Activated CD4-positive, CD25-positive, alpha-beta regulatory T cell treated with anti-CD3 and anti-CD28 coated beads, Interleukin-2, amount 50 U/mL, for 24 hours (primary cell): ENCODE measurements at places on chromosomes 13 and 19.
A peak's percentile ranks its signal among the peaks of the same experiment; 100 is the strongest.

DNA sequence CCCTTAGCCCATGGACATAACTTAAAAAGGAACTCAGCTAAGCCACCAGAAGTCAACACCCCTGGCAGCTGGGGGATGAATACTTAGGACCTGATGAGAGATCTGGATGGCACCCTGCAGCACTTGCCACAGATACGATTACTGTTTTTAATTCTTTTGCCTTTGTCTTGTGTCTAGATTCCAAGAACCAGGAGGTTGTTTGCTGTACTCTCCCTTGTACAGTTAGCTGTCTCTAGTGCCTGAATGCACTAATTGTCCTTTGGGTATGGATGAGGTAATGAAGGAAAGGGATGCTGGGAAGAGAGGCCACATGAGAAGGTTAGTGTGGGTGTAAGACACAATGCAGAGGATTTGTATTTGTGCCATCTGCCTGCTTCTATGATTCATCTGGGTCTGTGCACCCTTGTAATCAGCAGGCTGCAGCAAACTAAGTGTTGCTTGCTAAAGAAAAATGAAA, 385.8 kb downstream of the KCNRG start:
- no peak for ATAC-seq

GRCh38 chr19:13741893-13742292, 22.4 kb upstream of the MRI1 start:
- ATAC-seq: no peak

DNA sequence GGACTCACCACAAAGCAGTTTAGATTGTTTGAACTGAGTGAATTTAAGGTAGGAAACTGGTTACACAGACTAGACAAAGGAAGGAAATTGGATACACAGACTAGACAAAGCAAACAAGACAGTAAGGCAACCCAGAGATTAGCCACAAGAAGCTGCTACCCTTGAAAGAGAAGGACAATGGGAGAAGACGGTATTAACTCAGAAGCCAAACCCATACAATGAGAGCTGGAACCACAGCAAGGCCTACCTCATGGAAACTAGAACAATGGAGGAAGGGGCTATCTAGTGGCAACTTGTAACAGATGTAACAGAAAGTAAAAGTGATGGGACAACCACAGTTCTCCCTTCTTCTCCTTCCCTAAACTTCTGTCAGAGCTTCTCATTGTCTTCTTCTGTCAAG, 410.9 kb upstream of the SPRY2 start:
- no peak for ATAC-seq

DNA sequence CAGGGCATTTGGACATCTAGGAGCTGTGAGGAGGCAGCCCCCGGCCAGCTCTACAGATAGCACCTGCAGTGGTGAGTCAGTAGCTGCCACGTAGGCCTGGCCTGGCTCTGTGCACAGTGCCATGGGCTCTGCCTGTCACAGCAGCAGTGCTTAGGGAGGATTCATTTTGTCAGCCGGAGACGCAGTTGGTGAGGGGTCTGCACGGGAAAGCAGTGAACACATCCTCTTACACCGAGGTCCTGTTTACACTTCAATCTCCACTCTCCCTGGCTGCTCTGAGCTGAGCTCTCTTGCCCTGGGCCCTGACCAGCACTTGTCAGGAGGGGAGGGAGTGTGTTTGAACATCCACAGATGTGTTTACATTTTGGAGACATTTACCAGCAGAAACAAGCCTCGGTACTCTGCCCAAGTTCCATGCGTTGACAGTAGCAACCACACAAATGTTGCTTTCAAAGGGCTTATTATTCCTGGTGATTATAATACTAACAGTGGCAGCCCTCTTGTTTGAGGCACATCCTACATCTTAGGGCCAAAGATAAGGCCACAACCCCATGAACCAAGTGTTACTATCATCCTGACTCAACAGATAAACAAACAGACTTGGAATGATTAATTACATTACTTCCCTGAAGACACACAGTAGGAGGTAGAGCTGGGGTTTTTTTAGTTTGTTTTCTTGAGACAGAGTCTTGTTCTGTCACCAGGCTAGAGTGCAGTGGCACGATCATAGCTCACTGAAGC, 148.9 kb downstream of the USP12 start:
- ATAC-seq: peak; percentile 66

- ATAC-seq: no peak
Observed at GRCh38 chr13:97627566-97627965, 193.6 kb downstream of the RAP2A start.

DNA sequence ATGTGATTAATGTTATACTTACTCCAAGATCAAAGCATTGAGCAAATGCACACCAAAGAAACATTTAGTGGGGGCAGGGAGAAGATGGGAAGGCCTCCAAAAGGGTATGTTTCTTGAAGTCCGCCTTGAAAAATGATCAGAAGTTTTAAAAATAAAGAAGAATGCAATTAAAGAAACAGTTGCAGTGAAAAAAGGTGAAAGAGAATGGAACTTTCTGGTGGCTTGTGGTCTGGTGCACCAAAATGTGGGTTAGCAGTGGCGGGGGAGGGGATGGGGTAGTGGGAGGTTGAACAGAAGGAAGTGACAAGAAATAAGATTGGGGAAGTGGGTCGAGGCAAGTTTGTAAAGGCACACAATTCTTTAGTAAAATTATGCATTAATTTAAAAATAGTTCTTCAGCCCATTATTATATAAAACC, 2.5 kb downstream of the LCP1 start:
- no peak for ATAC-seq

- ATAC-seq: no peak
Observed at GRCh38 chr13:50282016-50282415, 266.8 kb downstream of the KCNRG start.

DNA sequence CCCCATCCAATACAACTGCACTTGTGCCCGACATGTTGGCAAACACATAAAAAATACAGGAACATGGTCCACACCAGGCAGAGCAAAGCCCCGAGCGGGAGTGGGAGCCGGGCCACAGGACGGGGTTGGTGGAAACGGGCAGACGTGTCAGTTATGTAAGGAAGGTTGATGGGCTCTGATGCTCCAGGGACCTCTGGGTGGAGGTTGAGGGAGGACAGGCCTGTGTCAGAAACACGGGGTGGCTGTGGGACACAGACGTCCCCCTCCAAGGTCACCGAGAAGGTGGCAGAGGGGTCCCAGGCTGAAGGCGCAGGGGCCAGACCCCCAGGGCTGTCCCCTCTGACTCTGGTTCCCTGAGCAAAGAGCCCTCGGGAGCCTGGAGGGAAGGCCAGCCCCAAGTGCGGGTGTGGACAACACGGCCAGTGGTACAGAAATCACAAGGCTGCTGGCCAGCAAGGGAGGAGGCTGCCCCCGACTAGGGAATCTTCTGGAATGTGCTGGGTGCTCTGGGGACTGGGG, 31.4 kb upstream of the C13orf46 start:
- ATAC-seq: no peak

GRCh38 chr19:5170329-5170745, 170.3 kb downstream of the PTPRS start:
- peak; percentile 33 for ATAC-seq

- ATAC-seq: no peak
Observed at GRCh38 chr13:20125129-20125782, 35.6 kb downstream of the GJA3 start.

DNA sequence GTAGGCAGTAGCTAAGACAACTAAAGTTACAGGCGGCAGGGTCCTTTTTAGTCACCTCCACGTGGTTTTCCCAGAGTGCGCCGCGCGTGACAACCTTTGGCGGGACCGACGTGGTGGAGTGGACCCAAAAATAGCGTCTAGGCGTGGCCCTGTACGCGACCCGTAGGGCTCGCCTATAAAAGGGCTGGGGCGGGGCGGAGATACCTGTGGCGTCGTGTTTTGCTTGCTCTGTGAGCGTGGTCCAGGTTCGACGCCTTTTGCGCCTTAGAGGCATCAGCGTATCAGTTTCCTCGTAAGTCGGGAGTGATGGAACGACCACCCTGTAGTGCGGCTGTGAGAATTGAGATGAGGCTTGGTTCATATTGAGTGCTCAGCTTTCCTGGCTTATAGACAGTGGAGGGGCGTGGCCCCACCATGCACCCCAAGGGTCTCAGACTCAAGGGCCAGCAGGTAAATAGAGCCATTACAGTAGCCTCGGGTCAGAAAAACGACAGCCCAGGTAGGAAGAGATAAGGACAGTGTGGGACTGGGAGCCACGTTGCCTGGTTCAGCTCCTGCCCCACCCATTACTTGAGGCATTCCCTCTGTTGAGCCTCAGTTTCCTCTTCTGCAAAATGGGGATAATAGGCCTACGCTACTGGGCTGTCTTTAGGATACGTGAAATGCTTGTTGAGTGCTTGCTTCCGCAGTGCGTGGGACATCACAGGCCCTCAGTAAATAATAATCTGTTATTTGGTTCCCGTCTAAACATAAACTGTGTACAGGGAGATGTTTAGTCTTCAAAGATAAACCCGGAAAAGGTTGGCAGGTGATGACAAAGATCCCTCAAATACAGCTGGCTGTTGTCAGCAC, 693 bp upstream of the TMED1 start:
- peak; percentile 46 for ATAC-seq

- ATAC-seq: no peak
Observed at GRCh38 chr13:28864544-28864943, 44.4 kb downstream of the MTUS2 start.

DNA sequence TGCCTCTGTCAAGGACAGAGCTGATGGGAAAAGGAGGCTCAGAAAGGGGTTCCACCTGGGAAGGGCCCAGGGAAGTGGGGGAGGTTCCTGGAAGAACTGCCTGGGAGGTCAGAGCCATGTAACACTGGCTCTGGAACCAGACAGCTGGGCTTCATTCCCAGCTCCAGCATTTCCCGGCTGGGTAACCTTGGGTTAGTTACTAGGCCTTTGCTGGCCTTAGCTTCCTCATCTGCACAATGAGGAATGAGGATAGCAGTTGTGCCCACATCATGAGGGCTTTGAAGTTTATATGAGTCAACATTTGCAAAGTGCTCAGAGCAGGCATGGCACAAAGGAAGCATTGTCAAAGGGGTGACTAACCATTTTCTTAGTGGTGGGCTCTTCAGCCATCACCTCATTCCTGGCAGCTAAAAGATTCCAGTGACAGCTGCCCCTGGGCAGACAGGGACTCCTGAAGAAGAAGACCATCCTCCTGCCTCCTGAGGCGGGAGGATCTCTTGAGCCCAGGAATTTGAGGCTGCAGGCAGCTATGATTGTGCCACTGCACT, 1.7 kb upstream of the DNAJB1 start:
- ATAC-seq: peak; percentile 14
